ENCODE measurements at places on chromosomes 4 and X. TPM values are rescaled to one million over a fixed set of nuclear protein-coding genes. Genes with fewer than 3 reads are reported as not detected.

Gene CPLX1
- total RNA-seq, result not detected

Gene FAM53A
- total RNA-seq, result 0.82 TPM

GRCh38 chr4:146285037-146285436, 70.7 kb downstream of the REELD1 start:
- DNase-seq, result no peak
- H3K4me3 ChIP-seq, result no peak overlapping the region
- peaks cover 2% of the 10 kb centered on the region for H3K36me3 ChIP-seq
- no peaks in the 10 kb centered on the region for H3K27me3 ChIP-seq
- no peaks in the 10 kb centered on the region for H3K4me1 ChIP-seq
- H3K27ac ChIP-seq, result no peak overlapping the region

DNA sequence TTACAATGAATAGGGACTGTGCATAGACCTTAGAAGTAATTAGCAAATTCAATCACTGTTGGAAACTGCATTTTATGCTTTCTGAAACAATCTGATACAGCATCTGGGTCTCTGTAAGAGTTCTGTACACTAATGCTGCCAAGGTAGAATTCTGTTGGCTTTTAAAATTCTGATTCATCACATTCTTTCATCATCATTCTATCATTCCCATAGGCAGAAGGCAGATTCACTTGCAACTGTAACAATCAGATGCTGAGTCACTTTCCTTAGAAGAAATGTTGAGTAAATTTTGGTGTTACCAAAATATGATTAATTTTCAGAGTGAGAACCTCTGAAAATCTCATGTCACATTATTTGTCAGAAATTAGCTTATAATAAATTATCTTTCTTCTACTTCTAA, 267.2 kb downstream of the MAPK10 start:
- no peaks in the 10 kb centered on the region for H3K27me3 ChIP-seq
- DNase-seq, result no peak
- H3K36me3 ChIP-seq, result no peaks in the 10 kb centered on the region
- H3K4me1 ChIP-seq, result no peaks in the 10 kb centered on the region
- no peak overlapping the region for H3K4me3 ChIP-seq
- no peak overlapping the region for H3K27ac ChIP-seq

DNA sequence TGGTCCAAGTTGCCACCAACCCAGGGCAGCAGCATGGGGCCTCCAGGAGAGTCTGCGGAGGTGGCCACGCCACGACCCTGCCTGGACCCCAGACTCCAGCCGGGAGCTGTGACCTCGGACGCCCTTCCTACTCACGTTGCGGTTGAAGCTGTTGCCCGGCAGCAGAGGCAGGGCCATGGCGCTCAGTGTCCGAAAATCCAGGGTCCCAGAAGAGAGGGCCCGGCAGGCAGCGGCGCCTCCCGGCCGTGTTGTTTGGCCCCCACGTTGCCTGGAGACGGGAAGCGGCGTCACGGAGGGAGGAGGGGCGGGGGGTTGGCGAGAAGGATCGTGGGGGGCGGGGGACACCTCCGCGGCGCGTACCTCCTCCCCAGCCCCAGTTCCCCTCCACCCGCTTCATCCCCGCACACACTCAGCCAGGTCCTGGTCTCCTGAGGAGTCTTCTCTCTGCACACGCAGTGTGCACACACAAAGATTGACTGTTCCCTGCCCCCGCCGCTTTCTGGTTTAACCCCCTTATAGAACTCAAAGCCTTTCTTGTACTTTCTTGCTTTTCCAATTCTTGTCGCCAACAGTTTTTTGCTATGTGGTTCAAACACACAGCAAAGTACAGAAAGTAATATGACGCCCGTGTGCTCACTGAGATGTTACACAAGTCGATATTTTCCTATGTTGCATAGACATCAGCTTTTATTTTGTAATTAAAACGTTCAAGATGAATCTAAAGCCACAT, at the start of gene EFHC2:
EFHC2 (minus strand) TSS at position 261 of the 730 bp plus-strand sequence; CDS start at position 177, 84 bp downstream.
- peak within 1 kb of the TSS; percentile 77 for H3K4me3 ChIP-seq
- H3K27me3 ChIP-seq, result no peaks in the 10 kb centered on the region
- peak; percentile 37 for DNase-seq
- peak within 1 kb of the TSS; percentile 80 for H3K27ac ChIP-seq
- H3K4me1 ChIP-seq, result peaks cover 8% of the 10 kb centered on the region
- H3K36me3 ChIP-seq, result no peaks in the 10 kb centered on the region

DNA sequence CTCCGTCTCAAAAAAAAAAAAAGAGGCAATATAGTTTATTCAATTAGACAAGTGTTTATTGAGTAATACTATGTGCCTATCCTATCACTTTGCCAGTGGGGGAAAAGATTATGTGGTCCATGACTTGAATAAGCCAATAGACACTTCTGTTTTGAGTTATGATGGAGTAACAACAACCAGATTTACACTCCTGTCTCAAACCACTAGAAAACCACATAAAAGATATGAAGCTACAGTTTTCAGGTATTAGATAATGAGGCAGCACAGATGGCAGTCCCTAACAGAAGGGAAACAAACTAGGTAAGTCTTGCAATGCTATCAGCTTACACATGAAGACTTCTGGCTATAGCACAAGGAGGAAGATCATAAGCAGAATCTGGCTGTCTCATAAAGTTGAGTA, 22.5 kb downstream of the NFXL1 start:
- no peak overlapping the region for H3K4me3 ChIP-seq
- no peak overlapping the region for H3K27ac ChIP-seq
- no peaks in the 10 kb centered on the region for H3K27me3 ChIP-seq
- H3K4me1 ChIP-seq, result peaks cover 11% of the 10 kb centered on the region
- H3K36me3 ChIP-seq, result peaks cover 33% of the 10 kb centered on the region
- no peak for DNase-seq

- H3K4me3 ChIP-seq, result no peak overlapping the region
- H3K36me3 ChIP-seq, result no peaks in the 10 kb centered on the region
- no peaks in the 10 kb centered on the region for H3K27me3 ChIP-seq
- no peaks in the 10 kb centered on the region for H3K4me1 ChIP-seq
- no peak for DNase-seq
These were observed 105.6 kb upstream of the SMIM31 start for GRCh38 chr4:164648151-164648848.

DNA sequence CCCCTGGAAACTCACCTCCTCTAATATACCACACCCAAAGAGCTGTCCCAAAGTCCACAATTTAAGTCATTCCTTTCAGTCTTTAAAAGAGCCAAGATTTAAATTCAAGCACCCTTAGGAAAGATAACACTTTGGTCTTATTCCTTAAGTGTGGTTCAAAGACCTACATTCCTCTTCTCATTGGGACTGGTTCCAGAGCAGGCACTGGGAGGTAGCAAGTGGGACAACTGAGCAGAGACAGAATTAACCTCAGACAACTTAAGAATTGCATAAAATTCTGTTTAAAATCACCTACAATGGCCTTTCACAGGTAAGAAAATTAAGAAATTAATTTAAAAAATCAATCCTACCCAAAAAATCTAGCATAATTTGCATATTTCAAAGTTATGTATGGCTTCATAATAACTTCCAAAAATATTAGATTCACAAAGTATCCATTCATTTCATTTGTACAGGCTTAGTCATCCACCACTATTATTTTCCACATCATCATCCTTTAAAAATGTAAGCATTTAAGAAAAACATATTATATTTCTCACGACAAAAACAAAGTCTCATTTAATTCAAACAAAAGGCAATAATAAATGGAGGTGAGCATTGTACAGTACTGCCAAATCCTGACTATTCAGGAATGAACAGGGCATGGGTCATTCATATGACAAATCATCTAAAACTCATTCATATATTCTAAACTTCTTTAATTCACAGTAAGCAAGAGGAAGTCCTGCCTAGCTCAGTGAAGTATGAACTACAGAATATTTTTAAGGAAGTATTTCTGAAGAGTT, 13.6 kb downstream of the PRSS12 start:
- no peaks in the 10 kb centered on the region for H3K36me3 ChIP-seq
- no peak overlapping the region for H3K27ac ChIP-seq

GRCh38 chrX:40878766-40879165, 143.4 kb upstream of the MED14 start:
- H3K27ac ChIP-seq, result no peak overlapping the region
- no peak overlapping the region for H3K4me3 ChIP-seq
- no peak for DNase-seq
- H3K36me3 ChIP-seq, result no peaks in the 10 kb centered on the region
- H3K27me3 ChIP-seq, result no peaks in the 10 kb centered on the region
